CD8-positive, alpha-beta memory T cell (primary cell): ENCODE measurements at places on chromosomes 5 and 9.

DNA sequence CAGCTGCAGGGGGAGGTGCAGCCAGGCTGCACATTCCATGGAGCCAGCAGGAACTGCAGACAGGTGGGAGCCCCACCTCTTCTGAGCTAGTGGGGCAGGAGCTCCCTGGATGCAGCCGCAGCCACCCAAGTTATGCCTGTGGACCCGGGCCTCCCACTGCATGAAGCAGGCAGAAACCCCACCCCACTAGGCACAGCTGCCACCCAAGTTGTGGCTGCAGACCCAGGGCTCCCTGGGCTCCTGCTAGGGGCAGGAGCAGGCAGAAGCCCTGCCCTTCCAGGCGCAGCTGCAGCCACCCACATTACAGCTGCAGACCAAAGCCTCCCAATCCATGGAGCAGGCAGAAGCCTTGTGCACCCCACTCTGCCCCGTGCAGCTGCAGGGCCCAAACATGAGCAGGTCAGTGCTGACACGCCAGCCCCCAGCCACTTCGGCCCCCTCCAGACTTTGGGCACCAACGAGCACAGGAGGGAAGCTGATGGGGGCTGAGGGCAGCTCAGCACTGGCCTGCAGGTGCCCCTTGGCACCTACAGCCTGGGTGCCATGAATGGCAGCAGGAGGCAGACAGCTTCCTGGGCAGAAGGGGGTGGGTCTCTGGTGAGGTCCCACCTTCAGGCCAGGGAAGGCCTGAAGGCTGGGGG is 106.9 kb downstream of the C9orf50 start:
- no peak for DNase-seq

DNA sequence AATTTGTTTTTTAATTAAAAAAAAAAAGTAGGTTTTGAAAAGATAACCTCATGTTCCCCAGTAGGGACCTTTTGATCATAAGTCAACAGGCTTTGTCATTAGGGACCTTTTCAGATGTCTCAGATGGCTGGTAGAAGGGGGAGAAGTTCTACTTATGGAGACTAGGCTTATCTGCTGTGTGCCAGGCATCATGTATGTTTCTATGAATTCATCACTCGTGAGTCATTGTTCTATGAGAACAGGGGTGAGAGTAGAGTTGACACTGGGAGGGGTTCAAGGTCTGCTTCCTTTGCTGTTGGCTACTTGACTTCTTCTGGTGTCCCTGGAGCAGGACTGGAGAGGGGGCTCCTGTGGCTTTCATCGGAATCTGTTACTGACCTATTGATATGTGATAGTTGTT is 138.8 kb downstream of the KDM4C start:
- DNase-seq: no peak

GRCh38 chr9:105854783-105855724 is 160.7 kb downstream of the TMEM38B start:
- DNase-seq: no peak

GRCh38 chr5:17042041-17042440 is 106.0 kb upstream of the MYO10 start:
- DNase-seq: no peak

DNA sequence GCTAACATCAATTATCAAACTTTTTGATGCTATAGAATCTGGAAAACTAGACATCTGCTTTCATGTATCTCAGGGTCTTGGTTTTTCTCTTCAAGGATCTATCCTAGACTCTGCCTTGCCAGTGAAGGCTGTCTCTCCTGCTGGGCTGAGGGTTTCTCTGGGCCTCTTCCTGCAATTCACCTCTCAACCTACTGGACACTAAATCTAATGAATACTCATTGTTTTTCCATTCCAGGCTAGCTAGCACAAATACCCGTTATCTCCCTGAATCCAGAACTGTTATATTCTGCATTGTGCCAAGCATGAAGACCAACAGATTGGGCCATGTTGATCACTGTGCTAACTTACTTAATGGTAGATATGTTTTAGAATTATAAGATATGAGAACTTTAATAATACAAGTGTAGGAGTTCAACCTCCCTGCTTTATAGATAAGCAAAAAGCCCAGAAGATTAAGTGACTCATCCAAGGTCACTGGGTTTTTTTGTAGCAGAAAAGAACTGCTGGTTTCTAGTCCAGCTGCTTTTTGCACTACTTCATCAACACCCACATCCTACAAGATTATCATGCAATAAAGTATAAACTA is 56.5 kb upstream of the RNF38 start:
- DNase-seq: no peak

DNA sequence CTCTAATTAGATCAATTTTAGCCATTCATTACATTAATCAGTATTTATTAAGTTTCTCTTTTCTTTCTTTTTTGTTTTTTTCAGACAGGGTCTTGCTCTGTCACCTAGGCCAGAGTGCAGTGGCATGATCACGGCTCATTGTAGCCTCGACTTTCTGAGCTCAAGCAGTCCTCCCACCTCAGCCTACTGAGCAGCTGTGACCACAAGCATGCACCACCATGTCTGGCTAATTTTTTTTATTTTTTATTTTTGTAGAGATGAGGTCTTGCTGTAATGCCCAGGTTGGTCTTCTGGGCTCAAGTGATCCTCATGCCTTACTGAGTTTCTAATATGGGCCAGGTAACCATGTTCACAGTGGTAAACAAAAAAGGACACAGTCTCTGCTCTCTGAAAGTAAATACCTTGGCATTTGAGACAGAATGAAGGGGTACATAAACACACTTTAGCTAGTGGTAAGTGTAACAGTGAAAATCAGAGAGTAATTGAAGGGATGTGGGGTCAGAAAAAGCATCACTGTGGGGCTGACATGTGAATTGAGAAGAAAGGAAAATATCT is 336.3 kb downstream of the ADGRV1 start:
- DNase-seq: no peak

DNA sequence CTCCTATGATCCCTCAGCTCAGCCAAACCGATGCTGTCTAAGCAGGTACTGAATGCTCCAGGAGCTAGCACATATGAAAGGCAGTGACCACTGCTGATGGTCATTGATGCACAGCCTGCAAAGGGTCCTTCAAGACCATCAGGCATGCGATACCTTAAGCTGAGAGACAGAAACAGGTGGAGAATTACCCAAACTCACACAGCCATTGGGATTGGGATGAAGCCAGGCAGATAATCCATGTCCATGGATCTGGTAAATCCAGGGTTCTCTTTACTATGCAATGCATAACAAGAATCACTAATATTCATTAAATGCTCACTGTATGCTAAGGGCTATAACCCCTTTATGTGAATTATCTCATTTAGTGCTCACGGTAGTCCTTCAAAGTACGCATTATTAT is 36.2 kb downstream of the RAPGEF1 start:
- DNase-seq: no peak

- no peak for DNase-seq
Measured at GRCh38 chr5:54313311-54314270, 3.2 kb upstream of the ARL15 start.

GRCh38 chr5:15124871-15125568 is 253.4 kb upstream of the ANKH start:
- no peak for DNase-seq

- no peak for DNase-seq
Measured at GRCh38 chr5:158819840-158820620, 279.7 kb downstream of the EBF1 start.

DNA sequence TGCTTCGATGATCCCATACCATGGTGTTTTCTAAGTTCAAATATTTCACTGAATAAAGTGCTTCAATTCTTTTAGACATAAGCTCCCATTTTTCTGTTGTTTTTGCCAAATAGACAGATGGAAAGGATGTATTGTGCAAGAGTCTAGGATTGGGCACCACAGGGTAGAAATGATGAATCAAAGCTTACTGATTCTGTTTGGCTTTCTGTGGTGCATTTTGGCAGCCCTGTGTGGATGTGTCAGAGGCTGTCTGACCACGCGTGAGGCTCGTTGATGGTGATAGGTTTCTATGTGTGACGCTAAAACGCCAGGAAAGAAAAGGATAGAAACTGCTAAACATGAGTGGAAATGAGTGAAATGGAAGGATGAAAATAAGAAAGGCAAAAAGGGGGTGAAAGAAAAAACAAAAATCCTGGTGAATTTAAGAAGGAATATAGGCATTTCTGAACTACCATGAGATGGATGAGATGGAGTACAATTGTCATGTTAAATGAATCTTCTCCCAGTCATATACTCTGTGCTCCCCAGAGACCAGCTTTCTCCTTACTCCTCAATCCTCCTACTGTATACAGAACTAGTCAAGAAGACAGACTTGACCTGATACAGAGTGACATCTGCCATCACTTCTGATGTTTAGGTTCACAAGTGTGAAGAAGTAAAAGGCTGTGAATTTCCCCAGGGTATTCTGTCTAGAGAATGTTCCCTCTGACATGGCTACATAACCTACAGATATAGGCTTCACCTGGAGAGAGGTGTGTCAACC is 54.4 kb downstream of the ANKH start:
- DNase-seq: no peak

GRCh38 chr5:95262933-95263660 is 21.8 kb downstream of the MCTP1 start:
- no peak for DNase-seq

GRCh38 chr5:168874713-168875380 is 295.7 kb upstream of the PANK3 start:
- DNase-seq: no peak

DNA sequence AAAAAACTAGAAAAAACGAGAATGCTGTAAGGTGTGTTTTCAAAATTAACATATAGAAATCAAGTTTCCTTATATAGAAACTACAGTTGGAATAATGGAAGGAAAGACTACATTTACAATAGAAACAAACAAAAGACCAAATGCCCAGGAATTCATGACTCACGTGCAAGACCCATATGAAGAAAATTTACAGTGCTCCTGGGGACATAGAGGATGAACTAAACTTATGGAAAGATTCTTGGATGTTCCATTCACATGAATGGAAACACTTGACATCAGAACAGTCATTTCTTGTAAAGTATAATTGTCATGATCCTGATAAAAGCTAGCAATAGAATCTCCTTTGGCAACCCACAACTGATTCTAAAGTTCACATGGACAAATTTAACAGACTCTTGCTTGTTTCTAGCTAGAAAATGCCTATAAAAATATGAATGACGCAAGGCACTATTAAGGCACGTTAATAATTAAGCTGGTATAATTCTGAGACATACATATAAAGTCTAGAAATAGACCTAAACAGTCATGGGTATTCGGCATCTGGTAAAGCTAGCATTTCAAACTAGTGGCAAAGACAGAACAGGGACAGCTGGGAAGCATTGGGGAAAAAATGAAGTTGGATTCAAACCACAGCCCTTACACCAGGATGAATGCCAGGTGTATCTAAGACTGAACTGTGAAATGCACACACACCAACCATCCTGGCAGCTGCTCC is 5.1 kb upstream of the ZFP62 start:
- DNase-seq: no peak

DNA sequence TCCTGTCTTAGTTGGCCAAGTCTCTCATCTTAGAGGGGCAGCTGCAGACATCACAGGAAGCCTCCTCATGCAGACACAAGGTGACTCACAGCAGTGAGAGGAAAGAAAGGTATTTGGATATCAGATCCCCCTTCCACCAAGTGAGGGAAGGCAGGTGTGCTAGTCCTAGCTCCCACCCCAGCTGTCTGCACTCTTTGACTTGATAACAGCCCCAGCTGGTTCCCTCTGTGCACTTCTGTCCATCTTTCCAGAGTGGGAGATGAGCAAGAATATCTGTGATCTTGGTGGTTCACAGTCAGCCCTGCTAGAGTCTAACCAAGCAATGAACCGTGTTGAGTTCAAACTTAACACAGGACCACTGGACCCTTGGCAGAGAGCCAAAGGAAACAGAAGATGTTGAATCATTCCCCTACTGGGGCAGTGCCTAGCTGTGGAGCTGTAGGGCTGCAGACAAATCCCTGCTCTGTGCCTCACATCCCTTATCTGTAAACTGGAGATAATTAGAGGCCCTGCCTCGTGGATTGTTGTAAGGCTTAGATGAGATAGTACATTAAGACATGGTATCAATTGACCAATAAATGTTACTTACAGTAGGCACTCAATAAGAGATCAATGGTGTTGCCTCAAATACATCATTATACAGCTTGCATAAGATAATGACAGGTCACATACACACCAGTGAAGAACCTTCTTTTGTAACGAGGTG is 39.1 kb downstream of the SH3RF2 start:
- DNase-seq: no peak

DNA sequence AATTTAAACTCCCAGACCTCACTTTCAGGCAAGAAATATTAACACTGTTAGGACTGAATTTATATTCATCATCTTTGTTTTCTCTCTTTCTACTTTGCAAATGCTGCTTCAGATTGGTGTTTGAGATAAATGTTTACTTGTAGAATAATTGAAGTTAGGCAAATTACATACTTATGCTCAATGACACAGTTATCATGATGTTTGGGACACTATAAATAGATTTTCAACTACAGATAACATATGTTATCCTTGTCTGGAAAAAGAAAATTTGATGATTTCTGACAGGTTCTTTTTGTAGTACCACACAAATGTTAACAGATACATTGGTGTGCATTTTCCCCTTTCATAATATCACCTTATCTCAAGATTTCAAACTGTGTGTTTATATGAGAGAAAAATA is 7.9 kb downstream of the PRR16 start:
- DNase-seq: no peak

- no peak for DNase-seq
Measured at GRCh38 chr5:76983468-76983867, 30.6 kb downstream of the CRHBP start.

DNA sequence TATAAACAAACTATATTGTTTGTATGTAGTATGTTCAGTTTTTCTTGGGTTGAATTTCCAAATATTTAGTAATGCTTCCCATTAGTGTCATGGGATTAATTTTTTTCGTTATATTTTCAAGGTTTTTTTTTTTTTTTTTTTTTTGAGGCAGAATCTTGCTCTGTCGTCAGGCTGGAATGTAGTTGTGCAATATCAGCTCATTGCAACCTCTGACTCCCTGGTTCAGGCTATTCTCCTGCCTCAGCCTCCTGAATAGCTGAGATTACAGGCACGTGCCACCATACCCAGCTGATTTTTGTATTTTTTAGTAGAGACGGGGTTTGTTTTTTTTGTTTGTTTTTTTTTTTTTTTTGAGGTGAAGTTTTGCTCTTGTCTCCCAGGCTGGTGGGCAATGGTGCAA is 10.6 kb downstream of the DDX46 start:
- no peak for DNase-seq

GRCh38 chr9:3521966-3522365 is 3.8 kb downstream of the RFX3 start:
- DNase-seq: no peak

- DNase-seq: no peak
Measured at GRCh38 chr9:33823801-33824200, 6.8 kb downstream of the UBE2R2 start.

DNA sequence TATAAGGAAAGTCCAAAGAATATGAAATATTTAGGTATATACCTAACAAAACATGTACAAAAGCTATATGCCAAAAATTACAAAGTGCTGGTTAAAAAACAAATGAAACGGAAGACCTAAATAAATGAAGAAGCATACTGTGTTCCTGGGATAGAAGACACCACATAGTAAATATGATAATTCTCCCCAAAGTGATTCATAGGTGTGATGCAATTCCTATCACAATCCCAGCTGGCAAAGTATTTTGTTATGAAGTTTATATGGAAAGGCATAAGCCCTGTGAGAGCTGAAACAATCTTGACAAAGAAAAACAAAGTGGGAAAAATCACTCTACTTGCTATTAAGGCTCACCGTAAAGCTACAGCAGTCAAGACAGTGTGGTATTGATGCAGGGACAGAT is 2.6 kb upstream of the SMIM23 start:
- no peak for DNase-seq
